ENCODE measurements at places on chromosomes 13 and 19.

- H3K27ac ChIP-seq, result no peak overlapping the region
- no peak overlapping the region for H3K4me3 ChIP-seq
- DNase-seq, result no peak
- H3K36me3 ChIP-seq, result no peaks in the 10 kb centered on the region
These were observed 63.1 kb downstream of the SLITRK1 start for GRCh38 chr13:83819156-83819555.

GRCh38 chr13:35793823-35794222 lies 317.3 kb upstream of the MAB21L1 start:
- no peaks in the 10 kb centered on the region for H3K36me3 ChIP-seq
- no peaks in the 10 kb centered on the region for H3K4me1 ChIP-seq
- DNase-seq, result no peak
- H3K27ac ChIP-seq, result no peak overlapping the region
- no peaks in the 10 kb centered on the region for H3K27me3 ChIP-seq
- H3K4me3 ChIP-seq, result no peak overlapping the region

DNA sequence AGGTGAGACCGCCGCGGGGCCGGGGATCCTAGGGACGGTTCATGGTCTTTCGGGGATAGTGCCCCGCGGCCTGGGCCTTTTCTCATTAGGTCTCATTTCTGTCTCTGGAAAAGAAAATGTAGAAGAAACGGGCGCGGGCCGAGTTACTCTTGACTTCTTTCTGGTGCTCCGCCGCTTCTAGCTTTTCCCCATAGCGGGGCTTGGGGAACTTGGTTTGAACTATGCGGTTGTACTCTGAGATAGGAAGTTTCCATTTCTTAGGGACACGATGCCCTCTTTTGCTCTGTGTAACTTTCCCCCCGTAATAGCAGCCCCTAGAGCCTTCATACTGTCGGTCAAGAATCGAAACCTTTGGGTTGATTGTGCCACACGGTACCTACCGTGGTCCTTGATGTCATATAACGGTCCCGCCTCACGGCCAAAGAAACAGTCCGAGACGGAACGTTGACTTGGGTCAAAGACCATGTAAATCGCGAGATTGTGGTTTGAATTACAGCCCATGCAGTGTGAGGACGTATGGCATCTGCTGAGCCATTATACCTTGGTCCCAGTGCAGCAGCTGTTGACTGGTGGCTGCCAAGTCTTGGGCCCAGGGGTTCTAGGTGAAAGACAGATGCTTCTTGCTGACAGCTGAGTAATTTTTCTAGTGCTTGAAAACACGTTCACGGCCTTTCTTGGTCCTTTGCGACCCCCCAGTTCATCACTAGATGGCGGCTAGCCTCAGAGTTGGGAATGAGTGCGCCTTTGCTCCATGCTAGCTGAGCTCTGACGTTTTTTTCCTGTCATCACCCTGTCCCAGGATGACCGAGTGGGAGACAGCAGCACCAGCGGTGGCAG lies 487 bp downstream of the RPS5 start:
- H3K27me3 ChIP-seq, result no peaks in the 10 kb centered on the region
- H3K4me3 ChIP-seq, result peak overlapping the region; percentile 81
- no peak for DNase-seq
- peaks cover 10% of the 10 kb centered on the region for H3K4me1 ChIP-seq
- peaks cover 31% of the 10 kb centered on the region for H3K36me3 ChIP-seq
- H3K27ac ChIP-seq, result peak overlapping the region; percentile 96

DNA sequence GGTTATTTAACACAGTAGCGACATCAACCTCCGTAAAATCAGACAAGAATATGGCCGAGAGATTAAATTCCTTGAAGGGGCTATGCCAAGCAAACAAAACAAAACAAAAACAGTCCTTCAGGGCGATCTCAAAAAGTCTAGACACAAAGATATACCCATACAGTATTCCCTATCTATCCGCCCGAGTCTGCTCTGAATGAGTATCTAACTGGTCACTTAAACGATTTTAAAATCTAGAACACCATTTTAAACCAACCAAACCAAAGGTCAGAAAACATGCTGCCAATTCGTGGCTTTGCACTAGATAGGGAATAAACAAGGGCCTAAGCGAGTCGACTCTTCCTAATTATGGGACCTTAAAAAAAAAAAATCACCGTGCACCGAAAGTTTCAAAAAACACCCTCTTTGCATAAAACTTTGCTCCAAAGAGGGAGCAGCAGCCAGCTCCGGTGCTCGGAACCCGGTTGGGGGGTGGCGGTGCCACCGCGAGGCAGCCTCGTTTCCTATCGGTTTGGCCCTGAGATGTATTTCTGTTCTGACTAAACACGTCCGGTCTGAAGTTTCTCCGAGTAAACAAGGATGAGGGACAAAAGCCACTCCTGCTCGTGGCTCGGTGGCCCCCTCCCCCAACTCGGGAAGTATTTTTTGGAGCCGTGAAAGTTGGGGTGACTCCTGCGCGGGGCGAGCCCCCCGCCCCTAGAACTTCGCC lies 1.8 kb downstream of the HMGB1 start:
- H3K4me1 ChIP-seq, result peaks cover 4% of the 10 kb centered on the region
- DNase-seq, result no peak

GRCh38 chr13:77168237-77168636 lies 141.3 kb upstream of the FBXL3 start:
- H3K36me3 ChIP-seq, result peaks cover 32% of the 10 kb centered on the region
- DNase-seq, result no peak
